NCI-H1048 (cell line): ENCODE measurements at places on chromosomes 6 and 20.

DNA sequence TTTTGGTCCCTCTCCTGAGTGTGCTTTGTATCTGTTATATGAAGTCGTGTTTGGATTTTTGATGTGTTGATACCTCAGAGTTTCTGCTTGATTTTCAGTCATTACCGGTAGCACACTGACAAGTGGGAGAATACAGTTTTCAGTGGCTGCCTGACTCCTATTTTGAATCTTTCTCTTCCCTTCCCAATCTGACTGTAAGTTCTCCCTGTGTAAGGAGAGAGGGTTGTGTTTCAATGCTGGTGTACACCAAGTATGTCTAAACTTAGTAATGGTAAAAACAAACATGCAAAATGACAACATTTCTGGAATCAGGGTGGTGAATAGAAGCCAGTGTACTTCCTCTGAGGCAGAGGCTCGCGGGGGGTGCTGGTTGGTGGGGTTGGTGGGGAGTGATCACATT is 103.4 kb downstream of the HIVEP1 start:
- no peak for DNase-seq

- no peak for DNase-seq
Observed at GRCh38 chr6:122222761-122223160, 176.7 kb upstream of the HSF2 start.

DNA sequence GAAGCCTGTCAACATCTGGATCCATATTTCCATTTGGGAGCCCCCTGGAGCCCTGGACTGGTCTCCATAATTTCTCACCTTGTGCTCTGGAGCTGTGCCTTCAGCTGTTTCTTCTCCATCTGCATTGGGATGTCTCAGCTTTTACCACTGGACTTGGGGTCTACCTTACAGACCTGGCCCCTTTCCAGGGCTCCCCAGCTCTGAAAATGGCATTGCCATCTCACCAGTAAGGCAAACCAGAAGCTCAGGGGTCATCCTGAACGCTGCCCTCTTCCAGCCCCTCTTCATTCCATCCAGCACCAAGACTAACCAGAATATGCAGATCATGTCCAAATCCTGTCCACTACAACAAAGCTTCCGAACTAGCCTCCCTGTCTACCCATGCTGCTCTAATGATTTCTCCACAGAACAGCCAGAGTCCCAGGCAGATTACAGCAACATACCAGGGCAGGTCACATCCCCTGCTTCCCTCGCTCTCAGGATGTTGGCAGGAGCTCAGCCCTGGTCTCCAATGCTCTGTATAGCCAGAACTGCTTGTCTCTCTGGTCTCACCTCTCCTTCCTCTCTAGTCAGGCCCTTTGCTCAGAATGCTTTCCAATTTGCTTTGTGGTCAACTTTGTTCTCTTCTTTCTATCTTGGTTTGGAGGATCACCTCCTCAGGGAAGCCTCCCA is 17.7 kb upstream of the NNAT start:
- no peak for DNase-seq

GRCh38 chr6:52553158-52553557 is 23.7 kb downstream of the TRAM2 start:
- DNase-seq, result no peak

DNA sequence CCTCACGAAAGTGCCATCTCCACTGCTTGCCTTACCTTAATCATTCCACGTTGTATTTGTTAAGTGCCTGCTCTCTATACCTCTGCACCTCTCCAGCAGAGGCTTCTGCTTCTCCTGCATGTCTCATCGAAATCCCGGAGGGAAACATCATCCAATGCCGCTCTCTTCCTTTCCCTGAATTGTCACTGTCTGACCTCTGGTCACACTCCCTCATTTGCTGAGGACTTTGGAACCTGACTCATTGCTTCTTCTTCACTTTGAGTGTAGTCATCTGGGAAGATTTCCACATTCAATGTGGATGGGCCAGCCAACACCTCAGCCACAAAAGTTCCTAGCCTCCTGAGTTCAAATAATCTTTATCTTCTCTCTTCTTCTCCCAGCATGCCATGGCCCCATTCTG is 78.9 kb upstream of the BEND6 start:
- DNase-seq, result no peak

GRCh38 chr6:7241709-7242645 is 71.0 kb downstream of the SSR1 start:
- no peak for DNase-seq

- no peak for DNase-seq
Observed at GRCh38 chr20:8372824-8373380, 240.8 kb downstream of the PLCB1 start.

GRCh38 chr20:62352402-62353288 is 14.5 kb downstream of the LAMA5 start:
- DNase-seq, result no peak

GRCh38 chr6:147154454-147154853 is 49.8 kb upstream of the STXBP5 start:
- no peak for DNase-seq

- DNase-seq, result no peak
Observed at GRCh38 chr6:167589615-167589940, 237.1 kb upstream of the AFDN start.

DNA sequence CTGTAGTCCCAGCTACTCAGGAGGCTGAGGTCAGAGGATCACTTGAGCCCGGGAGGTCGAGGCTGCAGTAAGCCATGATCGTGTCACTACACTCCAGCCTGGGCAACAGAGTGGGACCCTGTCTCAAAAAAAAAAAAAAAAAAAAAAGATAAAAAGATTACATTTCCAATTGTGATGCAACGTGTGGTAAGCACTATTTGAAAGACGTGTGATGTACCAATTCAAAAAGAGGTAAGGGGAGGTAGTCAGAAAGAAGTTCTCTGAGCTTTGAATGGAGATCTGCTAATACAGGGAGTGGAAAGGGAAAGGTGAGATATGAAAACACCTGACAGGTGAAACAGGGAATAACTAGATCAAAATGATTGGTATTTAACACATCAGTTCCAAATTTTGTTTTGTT is 11.9 kb downstream of the GOPC start:
- DNase-seq, result no peak

DNA sequence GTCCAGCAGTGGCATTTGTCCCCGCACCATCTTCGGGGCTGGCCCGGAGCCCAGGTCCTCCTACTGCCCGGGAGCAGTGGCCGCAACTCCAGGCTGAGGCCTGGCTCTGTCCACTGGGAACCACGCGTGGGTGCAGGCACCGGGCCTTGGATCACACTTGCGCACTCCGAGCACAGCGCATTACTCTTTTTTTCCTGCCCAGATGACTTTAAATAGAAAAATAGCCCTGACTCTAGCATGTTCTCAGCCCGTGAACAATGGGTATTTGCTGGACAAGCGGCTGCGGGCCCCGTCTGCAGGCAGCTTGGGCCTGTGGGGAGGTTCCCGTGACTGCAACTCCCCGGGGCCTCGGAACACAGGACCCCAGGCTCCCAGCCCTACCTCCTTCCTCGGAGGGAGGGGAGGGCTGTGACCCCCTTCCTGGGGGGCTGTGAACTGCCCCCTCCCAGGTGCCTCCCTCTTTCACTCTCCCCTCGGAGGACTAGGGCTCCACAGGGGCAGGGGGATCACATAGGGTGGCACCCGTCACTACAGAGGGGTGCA is 162.2 kb downstream of the TBXT start:
- DNase-seq, result no peak

- DNase-seq, result no peak
Observed at GRCh38 chr6:144083172-144083571, 12.2 kb downstream of the SF3B5 start.

GRCh38 chr6:41405941-41406727 is 70.7 kb downstream of the NCR2 start:
- no peak for DNase-seq

GRCh38 chr6:149450679-149451375 is 34.0 kb downstream of the ZC3H12D start:
- DNase-seq, result no peak

DNA sequence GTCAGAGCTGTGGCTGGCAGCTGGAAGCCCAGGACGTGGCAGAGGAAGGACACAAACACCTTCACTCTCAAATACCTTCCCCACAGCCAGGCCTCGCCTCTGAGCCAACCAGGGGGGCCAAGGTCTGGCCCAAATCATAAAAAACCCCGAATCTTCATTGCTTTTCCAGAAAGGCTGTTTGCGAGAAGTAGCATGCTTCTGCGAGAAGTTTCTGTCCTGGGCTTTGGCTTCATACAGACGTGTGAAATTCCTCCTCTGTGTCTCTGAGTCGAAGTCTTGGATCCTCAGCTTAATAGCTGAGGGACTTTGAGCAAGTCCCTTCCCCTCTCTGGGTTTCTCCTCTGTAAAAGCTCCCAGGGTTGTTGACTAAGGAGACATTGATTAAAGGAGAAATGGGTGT is 63.0 kb downstream of the CHMP4B start:
- DNase-seq, result no peak
